Activated T-cell treated with anti-CD3 and anti-CD28 coated beads for 1 hour (primary cell): ENCODE measurements at places on chromosomes 6 and 20.

- DNase-seq, result no peak
Measured at GRCh38 chr20:57787990-57788781, 78.4 kb upstream of the PMEPA1 start.

GRCh38 chr6:84842525-84843166 is 78.2 kb upstream of the TBX18 start:
- no peak for DNase-seq

- DNase-seq, result no peak
Measured at GRCh38 chr6:155183095-155183494, 80.7 kb upstream of the CLDN20 start.

DNA sequence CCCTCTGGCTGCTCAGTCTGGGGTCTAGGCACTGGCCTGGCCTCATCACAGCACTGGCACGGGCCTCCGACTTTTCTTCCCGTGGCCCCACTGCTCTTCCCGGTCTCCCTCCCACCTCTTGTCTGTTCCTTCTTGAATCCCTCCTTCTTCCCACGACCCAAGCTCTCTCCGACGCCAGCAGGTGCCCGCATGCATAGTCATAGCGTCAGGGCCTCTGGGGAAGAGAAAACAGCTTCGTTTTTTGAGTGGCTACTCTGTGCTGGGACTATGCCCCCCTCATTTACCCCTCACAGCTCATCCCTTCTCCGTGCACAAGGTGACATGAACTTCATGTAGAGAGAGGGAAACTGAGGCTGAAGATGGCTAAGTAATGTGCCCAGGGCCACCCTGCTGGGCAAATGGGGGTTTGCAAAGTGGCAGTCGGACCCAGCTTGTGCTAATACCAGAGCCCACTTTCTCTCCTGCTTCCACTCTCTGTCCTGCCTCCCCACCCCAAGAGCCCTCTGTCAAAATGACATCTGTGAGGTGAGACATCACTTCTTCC is 59.2 kb downstream of the SYNJ2 start:
- no peak for DNase-seq
